ENCODE measurements at places on chromosomes 6 and 20.

GRCh38 chr20:32532246-32532645 lies 52.9 kb downstream of the NOL4L start:
- no peak for DNase-seq

GRCh38 chr20:61986762-61987321 lies 78.8 kb downstream of the TAF4 start:
- DNase-seq, result no peak

- DNase-seq, result no peak
These were observed 72.0 kb downstream of the OPRM1 start for GRCh38 chr6:154111025-154111424.

GRCh38 chr20:63850689-63851547 lies 10.4 kb upstream of the ABHD16B start:
- no peak for DNase-seq

- DNase-seq, result no peak
These were observed 48.6 kb downstream of the PSMB1 start for GRCh38 chr6:170504479-170504878.

DNA sequence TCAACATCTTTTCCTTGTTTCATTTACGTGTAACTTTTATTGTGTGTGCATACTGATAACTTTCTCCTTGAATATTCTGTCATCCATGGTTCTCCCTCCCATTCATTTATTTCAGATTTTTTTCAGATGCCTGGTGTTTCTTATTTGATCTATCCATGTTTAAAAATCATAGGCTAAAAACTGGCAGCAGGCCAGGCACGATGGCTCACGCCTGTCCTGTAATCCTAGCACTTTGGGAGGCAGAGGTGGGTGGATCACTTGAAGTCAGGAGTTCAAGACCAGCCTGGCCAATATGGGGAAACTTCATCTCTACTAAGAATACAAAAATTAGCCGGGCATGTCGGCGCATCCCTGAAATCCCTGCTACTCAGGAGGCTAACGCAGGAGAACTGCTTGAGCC lies 31.1 kb downstream of the ABT1 start:
- DNase-seq, result no peak

DNA sequence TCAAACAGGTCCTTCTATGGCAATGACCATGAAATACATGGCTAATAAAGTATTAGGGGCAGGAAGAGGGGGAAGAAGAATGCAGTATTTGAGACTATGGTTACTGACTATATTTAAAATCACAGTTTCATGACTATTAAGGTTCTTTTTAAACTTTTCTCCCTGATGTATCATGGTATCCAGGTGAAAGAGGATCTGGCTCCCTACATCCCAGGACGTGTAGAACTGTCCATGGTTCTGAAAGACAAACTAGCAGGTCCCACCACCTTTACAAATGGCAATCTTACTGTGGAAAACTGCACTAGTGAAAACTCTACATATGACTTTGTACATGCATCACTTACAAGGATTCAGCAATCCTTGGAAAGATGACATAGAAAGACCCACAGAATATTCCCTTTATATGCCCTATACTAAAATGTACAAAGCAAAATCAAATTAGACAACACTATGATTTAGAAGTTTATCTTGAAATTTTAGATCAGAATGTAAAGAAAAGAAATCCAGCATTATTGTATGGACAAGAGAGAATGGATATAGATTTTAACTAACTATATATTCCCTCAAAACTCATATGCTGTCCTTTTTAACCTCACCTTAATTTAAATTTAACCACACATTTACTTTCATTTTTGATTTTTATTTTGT lies 33.5 kb downstream of the RPP21 start:
- DNase-seq, result no peak

DNA sequence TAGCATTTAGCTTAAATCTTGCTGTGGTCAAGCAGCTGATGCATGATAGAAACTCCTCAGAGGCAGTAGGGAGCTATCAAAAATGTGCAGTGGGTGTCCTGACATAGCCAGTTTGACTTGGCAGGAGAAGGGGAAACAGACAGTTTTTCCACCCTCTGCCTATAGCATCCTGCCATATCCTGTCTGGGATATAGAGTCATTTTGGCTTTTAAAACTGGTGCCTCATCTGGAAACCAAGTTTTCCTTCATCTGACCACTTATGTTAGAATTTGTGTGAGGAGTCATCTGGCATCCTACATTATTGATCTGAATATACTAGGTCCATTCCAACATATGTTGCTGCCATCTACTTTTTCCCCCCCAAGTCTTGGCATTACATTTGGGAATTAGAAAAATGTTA lies 284.1 kb downstream of the CD109 start:
- no peak for DNase-seq

DNA sequence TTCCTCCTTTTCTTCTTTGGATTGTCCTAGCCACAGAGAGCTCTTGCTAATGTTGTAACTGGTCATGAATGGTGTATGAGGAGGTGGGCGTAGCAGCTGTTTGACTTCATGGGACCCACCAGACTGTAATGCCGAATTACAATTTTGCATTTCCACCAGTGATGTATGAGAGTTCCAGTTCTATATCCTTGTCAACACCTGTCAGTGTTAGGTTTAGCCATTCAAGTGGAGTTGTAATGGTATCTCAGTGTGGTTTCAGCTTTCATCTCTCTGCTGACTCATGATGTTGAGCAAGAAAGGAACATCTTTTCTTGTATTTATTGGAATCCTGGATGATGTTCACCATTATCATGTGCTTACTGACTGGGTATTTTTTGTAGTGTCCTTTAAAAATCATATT lies 5.1 kb downstream of the IGF2R start:
- no peak for DNase-seq

DNA sequence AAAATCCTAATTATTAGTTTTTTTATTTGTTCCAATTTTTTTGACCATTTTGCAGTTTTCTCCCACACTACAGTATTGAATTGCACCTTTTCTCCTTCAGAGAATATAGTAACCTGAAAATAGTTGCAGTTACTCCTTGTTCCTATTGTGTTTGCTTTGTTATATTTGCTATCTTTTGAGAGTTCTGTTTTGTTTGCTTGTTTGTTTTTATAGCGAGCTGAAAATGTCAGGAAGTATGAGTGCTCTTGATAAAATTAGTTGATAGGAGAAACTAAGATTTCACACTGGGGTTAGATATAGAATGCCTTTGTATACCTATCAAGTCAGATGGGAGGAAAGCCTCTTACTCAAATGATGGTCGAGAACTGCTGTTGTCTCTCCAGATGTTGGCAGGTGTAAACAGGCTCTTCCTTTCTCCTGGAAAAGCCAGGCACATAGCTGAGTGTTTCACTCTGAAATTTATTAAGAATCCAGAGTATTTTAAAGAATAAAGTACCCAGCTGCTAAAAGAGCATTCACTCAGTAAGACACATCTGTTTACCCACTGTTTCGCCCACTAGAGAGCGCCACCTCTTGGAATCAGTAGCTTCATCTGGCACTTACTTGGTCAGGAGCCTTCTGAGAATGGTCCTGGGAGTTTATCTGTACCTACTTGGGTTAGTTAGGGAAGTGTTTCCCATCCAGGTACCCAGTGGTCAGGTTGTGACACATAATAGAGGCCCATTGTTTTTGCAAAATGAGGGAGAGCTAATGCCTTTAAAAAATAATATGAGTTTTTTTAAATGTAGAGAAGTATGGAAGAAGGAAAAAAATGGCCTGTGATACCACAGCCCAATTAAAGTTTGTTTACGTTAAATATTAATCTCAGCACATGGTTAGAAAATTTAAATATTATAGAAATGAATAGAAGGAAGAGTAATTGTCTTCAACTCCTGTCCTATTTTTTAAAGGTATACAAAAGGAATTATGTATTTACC lies 11.2 kb downstream of the NT5DC1 start:
- DNase-seq, result no peak

GRCh38 chr6:14290041-14290771 lies 172.6 kb downstream of the CD83 start:
- DNase-seq, result no peak

DNA sequence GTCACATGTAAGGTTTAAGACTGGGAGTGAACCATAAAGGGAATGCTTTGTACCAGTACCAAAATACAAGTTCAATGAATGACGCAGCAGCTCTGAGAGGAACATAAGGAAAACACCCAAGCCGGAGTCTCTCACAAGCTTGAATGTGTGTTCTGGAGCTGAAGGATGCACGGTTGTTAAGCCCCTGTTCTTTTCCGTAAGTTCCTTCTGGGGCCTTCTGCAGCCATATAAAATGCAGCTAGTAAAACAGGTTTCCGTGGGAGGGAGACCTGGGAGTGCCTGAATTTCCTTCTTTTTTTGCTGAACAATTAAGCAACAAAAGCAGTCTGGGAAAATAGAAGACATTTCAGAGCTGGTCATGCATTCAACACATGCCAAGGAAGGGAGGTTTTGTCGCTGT lies 73.2 kb upstream of the JAG1 start:
- DNase-seq, result no peak

DNA sequence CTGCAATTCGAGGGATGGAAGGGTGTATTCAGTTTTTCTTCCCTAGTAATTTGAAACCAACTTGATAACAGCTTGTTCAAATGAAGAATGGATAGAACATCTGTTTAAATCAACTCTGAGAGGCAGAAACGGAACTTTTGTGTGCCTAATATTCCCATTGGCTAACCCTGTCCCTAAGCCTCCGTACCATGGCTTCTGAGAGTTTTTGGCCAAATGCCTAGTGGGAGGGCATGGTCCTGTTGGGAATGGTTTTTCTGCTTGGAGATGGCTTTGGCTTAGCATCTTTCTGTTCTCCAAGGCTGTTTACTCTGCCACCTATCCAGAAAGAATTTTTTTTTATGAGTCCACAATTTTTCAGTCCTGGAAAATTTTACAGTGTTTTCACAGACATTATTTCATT lies 126.7 kb upstream of the MLIP start:
- DNase-seq, result no peak

- no peak for DNase-seq
These were observed 20.3 kb downstream of the POFUT1 start for GRCh38 chr20:32227744-32228688.

- DNase-seq, result peak; percentile 12
These were observed 26.2 kb downstream of the CTCFL start for GRCh38 chr20:57498425-57499400.

- peak; percentile 17 for DNase-seq
These were observed at the start of gene RBM24 for GRCh38 chr6:17281100-17281496. Gene RBM24 (plus strand): TSS chr6:17281361. CDS start chr6:17281582, 221 bp downstream.
